Right cardiac atrium (tissue), 5 donors: ENCODE measurements at places on chromosomes 11 and 22. TPM values are rescaled to one million over a fixed set of nuclear protein-coding genes. Genes with fewer than 3 reads are reported as not detected.
A peak's percentile ranks its signal among the peaks of the same experiment; 100 is the strongest.

GRCh38 chr22:44916281-44917231, 93.2 kb downstream of the PHF21B start:
- no peak for DNase-seq

- DNase-seq = no peak
Measured at GRCh38 chr11:134725716-134726639, 313.9 kb upstream of the B3GAT1 start.

GRAP2 gene
- polyA plus RNA-seq = 1.6 TPM

DNA sequence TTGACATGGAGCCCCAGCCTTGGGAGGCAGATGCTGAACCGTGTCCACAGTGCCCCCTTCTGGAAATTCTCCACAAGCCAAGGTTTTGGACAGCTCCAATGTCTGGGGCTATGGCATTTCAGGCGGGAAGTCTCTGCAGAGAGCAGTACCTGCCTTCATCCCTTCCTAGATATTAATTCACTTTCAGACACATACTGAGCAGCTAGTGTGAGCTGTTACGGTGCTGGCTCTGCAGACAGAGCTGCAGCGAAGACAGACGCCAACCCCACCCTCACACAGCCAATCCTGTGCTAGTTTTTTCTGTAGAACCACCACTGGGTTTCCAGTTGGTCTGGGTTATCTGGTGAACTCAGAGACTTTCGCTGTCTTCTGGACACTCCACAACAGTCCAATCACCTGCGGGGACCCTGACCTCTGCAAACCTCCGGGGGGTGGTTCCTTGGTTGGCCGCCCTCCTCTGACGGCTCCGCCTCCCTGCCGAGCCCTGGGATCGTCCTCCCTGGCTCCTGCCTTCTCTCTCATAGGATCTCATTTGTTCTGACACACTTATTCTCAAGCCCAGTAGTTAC, 9.1 kb downstream of the LMF2 start:
- DNase-seq = peak; percentile 67

DNA sequence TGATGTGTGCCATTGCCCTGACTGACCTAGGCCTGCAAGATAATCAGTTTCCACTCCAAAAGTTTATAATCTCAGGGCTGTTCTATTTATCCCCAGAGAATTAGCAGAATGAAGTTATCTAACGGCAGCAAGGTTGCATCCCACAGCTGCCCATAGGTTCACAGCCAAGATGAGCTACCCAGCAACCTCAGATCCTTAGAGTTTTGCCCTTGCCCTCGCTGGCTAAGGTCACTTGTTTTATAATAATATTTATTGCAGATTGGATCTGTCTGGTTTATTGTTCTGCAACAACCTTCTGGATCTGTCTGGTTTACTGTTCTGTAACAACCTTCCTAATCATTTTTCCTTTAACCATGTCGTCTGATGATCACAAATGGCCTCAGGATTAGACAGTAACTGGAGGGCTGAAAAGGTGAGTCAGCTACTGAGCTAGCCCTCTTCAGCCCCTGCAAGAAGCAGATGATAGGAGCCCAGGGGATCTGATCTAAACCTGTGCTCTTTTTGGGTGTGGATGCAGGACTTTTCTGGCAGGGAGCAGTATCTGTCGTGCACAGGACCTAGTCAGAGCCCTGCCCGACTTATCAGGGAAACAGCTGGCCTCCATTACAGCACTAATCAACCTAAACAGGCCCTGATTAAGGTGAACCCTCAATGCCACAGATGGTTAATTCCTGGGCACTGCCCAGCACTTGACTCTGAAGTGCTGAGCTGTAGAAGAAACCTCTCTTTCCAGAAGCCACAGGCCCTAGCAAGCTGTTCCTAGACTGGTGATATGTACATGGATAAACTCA, 642.9 kb upstream of the KIRREL3 start:
- DNase-seq = no peak

DNA sequence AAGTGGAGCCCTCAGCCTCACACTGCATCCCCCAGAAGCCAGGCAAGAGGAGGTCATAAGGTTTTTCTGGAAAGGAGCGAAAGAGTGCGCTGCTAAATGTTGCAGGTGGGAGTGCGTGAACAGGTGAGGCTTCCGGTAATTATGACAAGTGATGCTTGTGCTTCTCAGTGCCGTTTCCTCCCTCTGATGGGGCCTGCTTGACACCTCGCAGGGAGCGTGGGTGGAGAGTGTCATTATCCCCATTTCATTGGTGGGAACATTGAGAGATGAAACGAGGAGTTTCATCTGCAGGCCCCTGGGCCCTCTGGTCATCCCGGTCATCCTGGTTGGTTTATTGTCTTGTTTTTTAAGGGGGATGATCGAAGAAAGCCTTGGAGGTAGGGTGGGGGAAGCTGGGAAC, 57.5 kb downstream of the BCR start:
- DNase-seq = no peak

DNA sequence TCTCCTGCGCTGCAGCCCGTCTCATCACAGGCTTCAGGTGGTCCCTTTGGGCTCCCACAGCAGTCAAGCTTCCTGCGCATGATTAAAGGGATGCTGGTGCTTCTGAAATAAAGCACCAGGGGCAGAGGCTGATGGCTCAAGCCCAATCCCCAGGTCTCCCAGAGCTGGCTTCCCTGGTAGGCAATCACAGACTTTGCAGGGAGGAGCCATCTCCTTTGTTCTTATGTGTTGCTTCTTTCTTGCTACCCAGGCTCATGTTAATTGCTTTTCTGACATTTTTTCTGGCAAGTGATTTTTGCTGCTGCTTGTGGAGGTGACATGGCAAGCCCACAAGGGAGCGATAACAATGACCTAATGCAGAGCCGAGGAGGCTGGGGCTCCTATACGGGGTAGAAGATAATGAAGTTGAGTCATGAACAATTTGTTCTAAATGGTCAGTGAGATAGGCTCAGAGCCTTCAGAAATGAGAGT, 25.2 kb upstream of the PLET1 start:
- no peak for DNase-seq

GRCh38 chr11:3896644-3897043, 41.2 kb downstream of the STIM1 start:
- DNase-seq = no peak

GRCh38 chr11:63738720-63739360, 29.7 kb downstream of the ZFTA start:
- peak; percentile 71 for DNase-seq

- no peak for DNase-seq
Measured at GRCh38 chr11:17294033-17294432, 17.5 kb downstream of the NUCB2 start.

MMP26 gene
- not detected for polyA plus RNA-seq

GRCh38 chr11:64879244-64879900, 951 bp upstream of the EHD1 start:
- DNase-seq = no peak

GRCh38 chr11:19368726-19369375, 128.1 kb upstream of the E2F8 start:
- no peak for DNase-seq

GRCh38 chr22:37805810-37806277, 1.9 kb upstream of the GCAT start:
- peak; percentile 35 for DNase-seq

DNA sequence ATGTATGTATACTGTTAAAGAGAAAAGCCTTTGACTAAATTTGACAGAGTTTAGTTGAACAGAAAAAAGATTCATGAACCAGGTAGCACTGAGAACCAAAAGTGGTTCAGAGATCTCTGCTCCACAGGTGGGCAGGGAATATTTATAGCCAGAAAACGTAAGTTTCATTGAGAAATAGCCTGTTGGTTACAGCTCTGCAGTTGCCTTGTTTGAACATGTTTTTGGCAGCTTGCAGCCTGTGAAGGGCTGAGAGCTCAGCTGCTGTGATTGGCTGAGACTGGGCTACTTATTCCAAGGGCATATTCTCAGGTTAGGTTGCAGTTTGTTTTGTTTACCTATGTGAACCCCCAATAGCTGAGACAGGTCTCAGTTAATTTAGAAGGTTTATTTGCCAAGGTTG, 13.5 kb upstream of the ZNF74 start:
- no peak for DNase-seq

IGSF22 gene
- 0.66 TPM for polyA plus RNA-seq

APOA5 gene
- not detected for polyA plus RNA-seq

DNA sequence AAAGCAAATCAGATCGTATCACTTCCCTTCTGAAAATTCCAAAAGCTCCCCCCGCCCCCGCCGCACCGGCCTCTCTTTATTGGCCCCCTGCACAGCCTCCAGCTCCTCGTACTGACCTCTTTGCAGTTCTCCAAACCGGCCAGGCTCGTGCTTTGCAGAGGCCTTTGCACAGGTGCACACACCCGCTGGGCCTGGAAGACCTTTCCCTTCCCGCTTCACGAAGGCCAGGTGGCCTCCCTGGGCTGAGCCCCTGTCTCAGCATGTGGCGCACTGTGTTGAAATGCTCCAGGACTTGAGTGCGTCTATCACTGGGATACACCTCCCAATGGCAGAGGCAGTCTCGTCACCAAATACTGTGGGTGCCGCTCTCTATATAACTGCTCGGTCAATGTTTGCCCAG, 13.2 kb upstream of the ADA2 start:
- no peak for DNase-seq

DNA sequence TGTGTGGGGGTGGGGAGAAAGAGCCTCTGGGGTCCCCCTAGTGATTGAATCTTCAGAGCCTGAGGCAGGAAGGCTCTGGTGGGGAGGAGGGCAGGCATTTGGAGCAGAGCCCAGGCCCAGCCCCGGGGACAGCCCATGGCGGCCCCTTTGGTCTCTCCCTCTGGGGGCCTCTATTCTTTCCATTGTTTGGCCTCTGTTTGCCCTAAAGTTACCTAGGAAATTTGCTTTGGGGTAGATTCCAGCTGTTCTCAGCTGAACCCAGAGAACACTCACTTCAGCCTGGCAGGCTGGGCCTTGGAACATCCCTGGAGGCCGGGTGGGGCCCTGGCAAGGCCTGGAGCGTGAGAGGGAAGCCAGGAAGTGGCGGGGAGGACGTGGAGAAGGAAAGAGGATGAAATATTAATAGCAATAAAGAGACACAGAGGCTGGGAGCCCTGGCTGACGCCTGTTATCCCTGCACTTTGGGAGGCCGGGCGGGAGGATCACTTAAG, 22.9 kb upstream of the A4GALT start:
- peak; percentile 94 for DNase-seq

- DNase-seq = no peak
Measured at GRCh38 chr11:118046051-118046963, 30.6 kb upstream of the TMPRSS4 start.
